ENCODE measurements at places on chromosomes 5 and 9.

DNA sequence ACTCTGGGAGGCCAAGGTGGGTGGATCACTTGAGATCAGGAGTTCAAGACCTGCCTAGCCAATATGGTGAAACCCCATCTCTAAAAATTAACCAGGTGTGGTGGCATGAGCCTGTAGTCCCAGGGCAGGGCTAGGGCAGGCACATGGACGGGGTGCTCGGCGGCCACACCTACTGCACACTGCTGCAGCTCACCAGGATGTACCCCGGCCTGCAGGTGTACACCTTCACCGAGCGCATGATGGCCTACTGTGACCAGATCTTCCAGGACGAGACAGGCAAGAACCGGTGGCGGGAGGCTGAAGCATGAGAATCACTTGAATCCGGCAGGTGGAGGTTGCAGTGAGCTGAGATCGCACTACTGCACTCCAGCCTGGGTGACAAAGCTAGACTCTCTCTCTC lies 3.2 kb downstream of the ST6GALNAC4 start:
- DNase-seq, result no peak

DNA sequence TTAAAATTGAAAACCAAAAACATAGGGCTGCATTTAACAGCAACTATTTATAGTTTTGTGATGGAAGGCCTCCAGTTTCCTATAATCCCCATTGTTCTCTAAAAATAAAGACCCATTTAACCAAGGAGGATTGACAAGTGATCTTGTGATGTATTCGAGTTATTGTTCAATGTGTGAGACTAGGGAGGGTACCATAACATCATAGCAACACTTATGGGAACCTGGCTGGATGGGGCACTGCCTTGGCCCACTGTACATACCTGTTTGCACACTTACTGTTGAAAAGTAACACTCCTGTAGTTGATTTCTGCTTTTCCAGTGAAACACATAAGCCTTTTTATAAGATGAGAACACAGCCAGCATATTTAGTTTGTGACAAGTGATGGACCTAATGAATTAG lies 32.3 kb downstream of the MACIR start:
- no peak for DNase-seq

- no peak for DNase-seq
Measured at GRCh38 chr5:54619731-54620130, 102.2 kb downstream of the SNX18 start.

DNA sequence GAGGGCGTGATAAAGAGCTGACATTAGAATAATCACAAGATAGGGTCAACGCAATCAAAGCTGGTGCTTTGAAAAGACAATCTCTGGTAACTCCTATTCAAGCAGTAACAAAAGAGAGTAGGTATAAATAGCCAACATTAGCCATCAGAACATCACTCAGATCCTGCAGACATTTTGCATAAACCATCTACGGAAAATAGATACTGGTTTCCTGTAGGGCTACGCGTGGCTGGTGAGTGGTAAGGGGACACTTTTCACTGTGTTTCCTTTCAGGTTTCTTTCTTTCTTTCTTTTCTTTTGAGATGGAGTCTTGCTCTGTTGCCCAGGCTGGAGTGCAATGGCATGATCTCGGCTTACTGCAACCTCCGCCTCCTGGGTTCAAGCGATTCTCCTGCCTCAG lies 22.3 kb downstream of the TTF1 start:
- no peak for DNase-seq

GRCh38 chr5:57302643-57303042 lies 128.8 kb downstream of the GPBP1 start:
- no peak for DNase-seq

DNA sequence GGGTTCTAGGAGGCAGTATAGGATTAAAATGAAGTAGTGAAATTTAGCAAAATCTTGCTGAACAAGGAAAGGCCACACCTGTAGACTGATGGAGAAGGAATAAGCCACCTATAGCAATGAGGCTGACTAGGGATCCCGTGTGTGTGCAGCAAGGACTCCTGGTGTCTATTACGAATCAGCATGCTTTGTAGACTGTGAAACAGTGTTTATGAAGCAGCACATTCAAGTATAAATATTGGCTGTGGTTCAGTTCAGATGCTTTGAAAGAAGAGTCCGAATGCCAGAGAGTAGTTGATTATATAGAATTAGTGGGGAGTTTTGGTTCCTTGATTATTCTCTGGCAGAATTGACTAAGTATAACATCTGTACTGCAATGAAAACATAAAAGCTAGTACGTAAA lies 41.8 kb downstream of the CAST start:
- DNase-seq, result no peak

- no peak for DNase-seq
Measured at GRCh38 chr5:99866740-99867139, 668.4 kb upstream of the FAM174A start.

GRCh38 chr9:5586391-5586802 lies 42.5 kb upstream of the RIC1 start:
- DNase-seq, result no peak

DNA sequence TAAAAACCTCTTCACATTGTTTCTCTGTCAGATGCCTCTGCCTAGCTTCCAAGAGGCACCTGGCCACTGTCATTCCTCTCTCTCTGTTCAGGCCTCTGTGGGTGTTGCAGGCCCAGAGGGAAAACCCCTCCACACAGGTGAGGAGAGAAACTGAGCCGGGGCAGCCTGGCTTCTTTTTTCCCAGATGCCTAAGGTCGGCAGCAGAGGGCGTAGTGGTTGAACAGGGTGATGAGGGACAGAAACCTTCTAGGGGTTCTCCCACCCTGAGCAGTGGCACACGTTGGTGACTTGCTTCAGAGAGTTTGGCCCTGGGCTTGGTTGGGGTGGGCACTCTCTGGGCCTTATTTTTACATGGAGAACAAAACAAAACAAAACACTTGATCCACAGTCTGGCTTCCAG lies 12.2 kb downstream of the IL9 start:
- DNase-seq, result no peak

DNA sequence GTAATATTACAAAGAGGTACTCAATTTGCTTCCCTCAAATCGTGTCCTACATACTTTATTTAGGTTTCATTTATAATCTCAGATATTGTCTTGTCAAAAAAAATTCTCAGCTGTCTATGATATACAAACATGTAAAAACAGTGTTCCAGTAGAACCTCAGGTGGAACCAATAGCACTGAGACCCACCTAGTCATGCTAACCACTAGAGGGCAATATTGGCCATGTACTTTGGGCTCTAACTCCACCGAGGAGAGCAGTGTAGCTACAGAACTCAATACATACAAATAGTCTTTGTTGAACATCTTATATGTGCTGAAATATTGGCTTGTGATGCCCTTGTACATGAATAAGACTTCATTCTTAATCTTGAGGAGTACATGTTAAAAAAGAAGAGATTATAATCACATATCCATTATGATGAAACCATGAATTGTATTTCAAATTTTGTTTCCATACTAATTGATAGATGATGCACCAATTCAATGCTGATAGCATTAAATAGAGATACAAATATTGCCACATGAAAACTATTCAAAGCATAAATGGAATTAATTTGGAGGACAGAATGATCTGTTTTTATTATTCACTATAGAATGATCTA lies 71.2 kb upstream of the CNTLN start:
- no peak for DNase-seq

DNA sequence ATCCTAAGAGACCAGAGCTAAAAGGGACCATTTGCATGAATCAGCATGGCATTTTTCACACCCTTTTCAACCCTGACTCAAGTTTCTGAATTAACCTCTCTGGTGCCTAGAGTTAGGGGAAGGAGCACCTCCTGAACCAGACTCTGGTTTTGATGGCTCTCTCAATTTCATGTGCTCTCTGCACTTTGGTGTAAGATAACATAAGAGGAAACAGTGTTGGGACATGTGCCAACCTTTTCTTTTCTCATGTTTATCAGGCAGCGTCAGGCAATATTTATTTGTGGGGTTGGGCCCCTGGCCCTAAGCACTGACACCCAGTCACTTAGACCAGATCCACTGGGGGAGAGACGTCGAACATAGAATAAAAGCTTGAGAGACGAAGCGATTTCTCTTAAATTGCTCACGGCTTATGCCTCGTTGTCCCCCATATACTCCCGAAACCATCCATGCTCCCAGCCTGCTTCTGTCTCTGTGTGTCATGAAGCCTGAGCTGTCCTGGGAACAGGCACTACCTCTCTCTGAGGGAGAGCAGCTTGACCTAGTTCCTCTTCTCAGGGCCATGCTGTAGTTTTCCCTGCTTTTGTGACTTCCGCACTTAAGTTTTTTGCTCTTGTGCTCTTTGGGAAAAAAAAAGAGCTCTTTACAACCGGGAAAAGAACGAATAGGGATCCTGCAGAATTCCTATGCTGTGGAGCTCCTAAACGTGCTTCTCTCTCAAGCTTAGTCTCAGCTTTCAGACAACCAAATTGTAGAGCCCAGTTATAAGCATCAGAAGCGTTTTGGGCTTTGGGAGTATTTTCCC lies 195.7 kb downstream of the NR3C1 start:
- no peak for DNase-seq

DNA sequence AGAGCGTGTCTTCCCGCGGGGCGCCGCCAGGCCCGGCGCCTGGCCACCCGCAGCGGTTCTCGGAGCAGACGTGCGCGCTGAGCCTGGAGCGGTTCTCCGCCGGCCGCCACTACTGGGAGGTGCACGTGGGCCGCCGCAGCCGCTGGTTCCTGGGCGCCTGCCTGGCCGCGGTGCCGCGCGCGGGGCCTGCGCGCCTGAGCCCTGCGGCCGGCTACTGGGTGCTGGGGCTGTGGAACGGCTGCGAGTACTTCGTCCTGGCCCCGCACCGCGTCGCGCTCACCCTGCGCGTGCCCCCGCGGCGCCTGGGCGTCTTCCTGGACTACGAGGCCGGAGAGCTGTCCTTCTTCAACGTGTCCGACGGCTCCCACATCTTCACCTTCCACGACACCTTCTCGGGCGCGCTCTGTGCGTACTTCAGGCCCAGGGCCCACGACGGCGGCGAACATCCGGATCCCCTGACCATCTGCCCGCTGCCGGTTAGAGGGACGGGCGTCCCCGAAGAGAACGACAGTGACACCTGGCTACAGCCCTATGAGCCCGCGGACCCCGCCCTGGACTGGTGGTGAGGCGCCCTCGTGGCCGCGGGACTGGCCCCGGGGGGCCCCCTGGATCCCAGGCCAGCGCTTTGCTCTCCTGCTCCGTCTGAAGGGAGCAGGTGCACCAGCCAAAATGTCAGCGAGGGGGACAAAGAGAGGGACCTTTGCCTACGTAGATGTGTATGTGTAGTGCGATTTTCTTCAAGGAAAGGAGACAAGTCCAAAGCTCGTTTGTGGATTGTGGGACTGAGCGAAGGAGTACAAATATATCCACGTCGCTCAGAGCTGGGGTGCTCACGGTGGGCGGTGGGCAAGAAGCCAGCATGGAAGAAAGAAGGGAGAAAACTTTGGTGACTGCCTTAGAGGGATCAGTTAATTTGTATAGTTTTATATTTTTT lies 19.5 kb downstream of the BTNL9 start:
- DNase-seq, result no peak

DNA sequence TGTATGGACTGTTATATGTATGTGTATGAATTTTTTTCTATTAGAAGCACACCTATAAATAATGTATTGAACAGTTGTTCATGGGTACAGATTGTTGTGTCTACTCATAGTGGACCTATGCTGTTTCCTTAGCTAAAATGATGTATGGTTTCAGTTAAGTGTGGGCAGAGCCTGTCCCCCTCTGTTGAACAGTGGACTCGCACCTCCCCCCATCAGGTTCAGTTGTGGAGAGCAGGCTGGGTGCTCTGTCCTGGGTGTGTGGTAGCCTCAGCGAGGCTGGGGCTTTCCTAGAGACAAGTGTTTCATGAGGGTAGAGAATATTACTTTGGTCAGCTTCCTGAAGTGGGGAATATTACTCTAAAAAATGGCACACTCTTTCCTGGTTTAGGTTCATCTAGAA lies 47.4 kb upstream of the LRRTM2 start:
- no peak for DNase-seq

DNA sequence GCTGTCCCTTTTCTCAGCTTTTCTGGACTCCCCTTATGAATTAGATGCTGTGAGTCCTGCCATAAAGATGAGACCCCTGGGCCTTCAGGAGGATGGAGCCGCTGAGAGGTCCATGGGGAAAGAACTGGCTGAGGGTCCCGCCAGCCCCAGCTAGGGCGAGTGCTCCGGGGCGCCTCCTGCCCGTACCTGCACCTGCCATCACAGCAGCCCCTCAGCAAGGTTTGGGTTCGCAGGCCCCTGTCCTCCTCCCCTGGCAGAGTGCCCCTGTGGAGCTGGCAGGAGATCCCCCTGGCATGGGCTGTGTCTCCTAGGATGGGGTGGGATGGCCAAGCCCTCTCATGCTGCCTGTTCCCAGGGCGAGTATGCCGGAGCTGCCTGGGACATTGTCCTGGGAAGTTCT lies 64.2 kb downstream of the COL5A1 start:
- no peak for DNase-seq

DNA sequence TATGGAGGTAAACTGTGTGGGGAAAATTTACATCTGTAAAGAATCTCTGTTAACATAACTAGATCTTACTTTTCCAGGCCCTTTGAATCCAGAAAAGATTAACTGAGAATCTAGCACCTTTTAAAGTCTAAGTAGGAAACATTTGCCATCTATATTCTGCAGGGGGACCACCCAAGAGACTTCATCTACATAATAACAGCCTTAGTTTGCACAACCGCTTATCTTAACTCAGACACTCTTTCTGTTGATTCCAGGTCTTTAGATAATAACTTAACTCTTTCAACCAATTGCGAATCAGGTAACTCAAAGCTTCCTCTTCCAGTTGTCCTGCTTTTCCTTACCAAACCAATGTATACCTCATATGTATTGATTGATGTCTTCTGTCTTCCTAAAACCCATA lies 53.4 kb downstream of the GDNF start:
- DNase-seq, result no peak

GRCh38 chr5:111545031-111545430 lies 32.7 kb upstream of the STARD4 start:
- no peak for DNase-seq

- no peak for DNase-seq
Measured at GRCh38 chr5:173954671-173955521, 34.1 kb upstream of the C5orf47 start.

- no peak for DNase-seq
Measured at GRCh38 chr5:57776035-57776434, 293.4 kb upstream of the ACTBL2 start.

- no peak for DNase-seq
Measured at GRCh38 chr9:121878271-121878822, 214.8 kb downstream of the TTLL11 start.

DNA sequence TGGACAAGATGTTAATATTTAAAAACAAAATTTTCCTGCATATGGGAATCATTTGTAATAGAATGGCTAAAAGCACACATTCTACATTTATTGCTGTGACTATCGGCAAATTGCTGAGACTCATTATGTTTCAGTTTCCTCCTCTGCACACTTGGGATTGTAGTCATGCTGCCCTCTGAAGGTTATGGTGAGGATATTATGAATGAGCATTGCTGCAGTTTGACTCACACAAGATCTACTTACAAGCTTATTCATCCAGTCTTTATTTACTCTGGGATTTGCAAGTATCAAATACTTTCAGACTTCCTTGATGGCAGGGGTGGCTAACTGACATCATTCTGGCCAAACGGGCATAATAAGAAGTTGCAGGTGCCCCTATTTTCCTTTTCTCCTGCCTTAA lies 9.5 kb upstream of the NFIL3 start:
- DNase-seq, result no peak

- DNase-seq, result no peak
Measured at GRCh38 chr9:106758911-106759310, 104.1 kb upstream of the ZNF462 start.

Data from activated CD4-positive, alpha-beta T cell treated with anti-CD3 and anti-CD28 coated beads, Interleukin-2, amount 50 U/mL, for 24 hours (primary cell).